ENCODE measurements at places on chromosomes 13 and 19.

DNA sequence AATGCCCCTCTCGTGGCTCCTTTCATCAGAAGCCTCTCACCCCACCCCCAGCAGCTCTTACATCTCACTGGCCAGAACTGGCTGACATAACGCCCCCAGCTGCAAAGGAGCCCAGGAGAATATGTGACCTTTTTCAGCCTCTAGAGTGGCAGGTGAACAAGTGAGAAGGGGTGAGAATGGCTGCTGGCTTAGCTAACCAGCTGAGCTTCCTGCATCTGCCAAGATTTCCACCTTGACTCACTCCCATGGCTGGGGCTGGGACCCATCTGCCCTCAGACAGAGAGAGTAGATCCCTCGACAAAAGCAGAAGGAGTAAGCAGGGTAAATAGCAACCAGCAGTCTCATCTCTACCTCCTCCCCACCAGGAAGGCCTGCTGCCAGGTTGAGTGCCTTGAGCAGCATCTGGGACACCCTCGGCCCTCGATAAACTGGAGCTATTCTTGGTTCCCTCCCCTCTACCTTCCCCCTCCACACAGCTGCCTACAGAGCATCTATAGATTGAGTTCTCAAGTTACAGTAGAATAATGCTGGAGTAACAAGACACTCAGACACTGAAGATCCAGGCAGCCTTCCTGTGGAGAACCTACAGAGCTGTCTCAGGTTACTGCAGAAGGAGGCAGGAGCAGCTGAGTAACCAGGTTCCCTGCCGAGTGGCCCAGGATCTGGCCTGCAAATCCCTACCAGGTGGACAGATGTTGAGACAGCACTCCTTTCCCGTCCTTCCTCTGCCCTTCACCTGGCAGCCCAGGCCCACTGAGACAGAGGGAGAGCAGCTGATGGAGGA, 15.5 kb downstream of the KASH5 start:
- no peak for DNase-seq

- no peak for DNase-seq
These were observed 681 bp downstream of the ZNF837 start for GRCh38 chr19:58380037-58380661.

GRCh38 chr19:31533114-31533513, 183.9 kb upstream of the TSHZ3 start:
- DNase-seq = no peak

- DNase-seq = no peak
These were observed 435.3 kb upstream of the NBEA start for GRCh38 chr13:34506796-34507195.

DNA sequence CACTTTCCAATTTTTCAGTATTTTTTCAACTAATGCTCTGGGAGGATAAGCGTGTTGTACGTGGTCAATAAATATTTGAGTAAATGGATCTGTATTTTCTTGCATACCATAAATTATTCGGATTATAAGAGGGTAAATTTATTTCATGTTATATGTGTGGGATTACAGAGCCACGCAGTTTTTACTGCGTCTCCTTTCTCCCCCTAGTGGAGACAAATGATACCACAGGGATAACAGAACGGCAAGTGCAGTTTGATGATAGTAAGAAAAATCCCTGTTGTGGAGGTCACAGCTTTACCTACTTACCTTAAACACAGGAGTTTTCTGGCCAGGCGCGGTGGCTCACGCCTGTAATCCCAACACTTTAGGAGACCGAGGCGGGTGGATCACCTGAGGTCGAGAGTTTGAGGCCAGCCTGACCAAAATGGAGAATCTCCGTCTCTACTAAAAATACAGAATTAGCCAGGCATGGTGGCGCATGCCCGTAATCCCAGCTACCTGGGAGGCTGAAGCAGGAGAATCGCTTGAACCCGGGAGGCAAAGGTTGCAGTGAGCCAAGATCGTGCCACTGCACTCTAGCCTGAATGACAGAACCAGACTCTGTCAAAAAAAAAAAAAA, 16.8 kb downstream of the MBD3L2B start:
- DNase-seq = no peak

DNA sequence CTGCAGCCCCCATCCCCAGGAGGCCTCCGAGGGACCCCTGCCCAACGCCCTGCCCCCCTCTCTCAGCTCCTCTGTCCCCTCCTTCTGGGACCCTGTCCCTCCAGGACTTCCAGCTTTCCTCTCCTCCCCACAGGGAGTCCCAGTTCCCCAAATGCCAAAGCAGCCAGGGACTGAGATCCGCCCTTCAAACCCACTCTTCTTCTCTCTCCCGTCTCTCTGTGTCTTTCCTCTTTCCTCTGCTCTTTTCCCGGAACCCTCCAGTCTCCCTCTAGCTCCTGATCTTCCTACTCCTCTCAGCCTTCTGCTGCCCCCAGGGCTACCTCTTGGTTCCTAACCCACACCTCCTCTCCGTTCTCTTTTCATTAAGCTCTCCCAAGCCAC, 377 bp downstream of the CA11 start:
- no peak for DNase-seq

GRCh38 chr13:41352935-41353840, 42.1 kb downstream of the NAA16 start:
- no peak for DNase-seq

GRCh38 chr19:35882114-35882832, 13.9 kb downstream of the APLP1 start:
- no peak for DNase-seq

DNA sequence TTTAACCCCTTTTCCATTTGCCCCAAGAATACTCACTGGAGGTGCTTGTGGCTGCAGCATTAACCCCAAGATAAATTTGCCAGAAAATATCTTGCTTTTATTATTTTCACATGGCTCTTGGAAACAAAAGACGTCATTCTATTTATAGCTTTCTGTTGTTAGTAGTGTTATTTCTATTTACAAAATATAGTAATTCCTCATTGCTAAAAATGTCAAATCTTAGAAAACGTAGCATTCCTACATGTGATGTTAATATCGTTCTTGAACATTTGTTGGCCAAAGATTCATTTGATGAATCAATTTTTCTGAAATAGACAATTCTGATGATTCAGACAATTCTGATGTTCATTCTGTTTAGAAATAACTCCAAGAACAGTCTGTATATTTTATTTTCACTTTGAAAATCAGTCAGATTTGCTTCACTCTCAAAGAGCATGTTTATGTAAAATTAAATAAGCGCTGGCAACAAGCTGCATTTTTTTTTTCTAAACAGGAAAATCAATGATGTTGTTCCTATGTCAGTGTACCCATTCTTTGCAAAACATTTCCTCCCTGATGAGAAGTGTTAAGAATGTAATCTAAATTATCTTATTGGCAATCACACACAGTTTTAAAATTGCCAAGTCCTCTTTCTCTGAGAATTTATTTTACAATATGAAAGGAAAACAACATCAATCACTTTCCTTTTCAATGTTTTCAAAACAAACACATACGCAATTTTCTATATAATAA, 334.0 kb downstream of the KCTD12 start:
- no peak for DNase-seq

GRCh38 chr13:50649211-50649610, 194.3 kb downstream of the DLEU7 start:
- DNase-seq = no peak

DNA sequence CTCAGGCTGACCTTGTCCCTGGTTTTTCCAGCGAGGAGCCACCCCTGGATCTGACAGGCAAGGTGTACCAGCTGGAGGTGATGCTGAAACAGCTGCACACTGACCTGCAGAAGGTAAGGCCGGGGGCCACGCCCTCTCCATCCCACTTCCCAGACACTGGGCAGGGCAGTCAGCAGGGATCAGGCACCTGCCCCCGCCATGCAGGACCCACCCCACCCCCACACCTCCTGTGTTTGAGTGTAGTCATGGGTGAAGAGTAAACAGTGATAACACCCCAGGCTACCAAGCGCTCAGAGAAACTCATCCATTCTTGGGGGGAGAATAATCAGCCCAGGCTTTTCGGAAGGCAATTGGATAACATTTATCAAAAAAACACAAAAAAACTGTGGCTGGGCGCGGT, 19.9 kb downstream of the DPF1 start:
- no peak for DNase-seq

- peak; percentile 71 for DNase-seq
These were observed 37.8 kb downstream of the TNFSF14 start for GRCh38 chr19:6632002-6632621.

GRCh38 chr13:27728271-27728670, 64.0 kb upstream of the GSX1 start:
- DNase-seq = no peak

DNA sequence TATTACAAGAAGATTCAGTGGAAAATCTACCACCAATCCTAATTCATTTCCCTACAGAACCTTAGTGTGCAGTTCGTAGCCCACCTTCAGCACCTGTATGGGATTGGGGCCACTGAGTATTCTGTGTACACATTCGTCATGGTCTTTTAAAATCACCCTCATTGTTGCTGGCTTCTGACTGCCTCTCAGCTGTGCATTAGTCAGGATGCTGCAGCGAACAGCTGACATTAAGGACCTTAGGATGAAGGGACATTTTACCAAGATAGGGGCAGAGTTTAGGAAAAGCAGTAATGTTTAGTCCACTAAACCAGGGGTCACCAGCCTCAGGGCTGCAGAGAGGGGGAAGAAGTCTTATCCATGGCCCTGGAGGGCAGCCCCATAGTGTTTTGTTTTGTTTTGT, 176.5 kb downstream of the COL4A1 start:
- DNase-seq = no peak

DNA sequence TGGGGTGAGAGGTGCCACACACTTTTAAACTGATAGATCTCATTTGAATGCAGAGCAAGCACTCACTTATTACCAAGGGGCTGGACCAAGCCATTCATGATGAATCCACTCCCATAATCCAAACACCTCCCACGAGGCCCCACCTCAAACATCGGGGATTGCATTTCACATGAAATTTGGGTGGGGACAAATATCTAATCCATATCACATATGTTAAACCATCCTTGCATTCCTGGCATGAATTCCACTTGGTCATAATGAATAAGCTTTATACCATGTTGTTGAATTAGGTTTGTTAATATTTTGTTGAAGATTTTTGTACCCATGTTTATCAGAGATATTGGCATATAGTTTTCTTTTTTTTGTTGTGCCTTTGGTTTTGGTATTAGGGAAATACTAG, 1198.7 kb upstream of the ATXN8OS start:
- DNase-seq = no peak

GRCh38 chr13:47959468-47960247, 41.4 kb downstream of the SUCLA2 start:
- DNase-seq = no peak

- DNase-seq = peak; percentile 60
These were observed 6.6 kb downstream of the EML2 start for GRCh38 chr19:45632468-45633196.

DNA sequence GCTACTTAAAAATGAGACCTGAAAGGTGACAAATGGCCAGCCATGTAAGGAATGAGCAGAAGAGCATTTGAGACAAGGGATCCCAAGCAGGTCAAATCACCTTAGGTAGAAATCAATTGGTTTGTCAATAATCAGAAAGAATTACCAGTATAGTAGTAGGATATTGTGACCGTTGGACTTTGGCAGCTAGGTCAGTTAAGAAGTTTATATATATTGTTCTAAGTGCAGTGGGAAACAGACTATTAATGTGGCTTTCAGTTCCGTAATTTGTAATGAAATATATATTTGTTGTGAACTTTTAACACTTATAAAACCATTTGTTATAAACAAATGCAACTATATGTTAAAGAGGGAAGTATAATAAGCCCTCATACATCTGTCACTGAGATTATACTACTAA, 807.9 kb upstream of the SPRY2 start:
- no peak for DNase-seq

- no peak for DNase-seq
These were observed 17.9 kb downstream of the ZNF114 start for GRCh38 chr19:48287748-48288147.

- no peak for DNase-seq
These were observed 10.3 kb downstream of the TBCB start for GRCh38 chr19:36125557-36125956.

GRCh38 chr19:5621311-5621944, 1.1 kb downstream of the SAFB2 start:
- no peak for DNase-seq

GRCh38 chr13:20033486-20033885, 75.0 kb downstream of the ZMYM2 start:
- no peak for DNase-seq

- DNase-seq = no peak
These were observed 49.6 kb upstream of the NFIC start for GRCh38 chr19:3316659-3317207.

- no peak for DNase-seq
These were observed 60.3 kb downstream of the TNFRSF19 start for GRCh38 chr13:23630349-23631093.

DNA sequence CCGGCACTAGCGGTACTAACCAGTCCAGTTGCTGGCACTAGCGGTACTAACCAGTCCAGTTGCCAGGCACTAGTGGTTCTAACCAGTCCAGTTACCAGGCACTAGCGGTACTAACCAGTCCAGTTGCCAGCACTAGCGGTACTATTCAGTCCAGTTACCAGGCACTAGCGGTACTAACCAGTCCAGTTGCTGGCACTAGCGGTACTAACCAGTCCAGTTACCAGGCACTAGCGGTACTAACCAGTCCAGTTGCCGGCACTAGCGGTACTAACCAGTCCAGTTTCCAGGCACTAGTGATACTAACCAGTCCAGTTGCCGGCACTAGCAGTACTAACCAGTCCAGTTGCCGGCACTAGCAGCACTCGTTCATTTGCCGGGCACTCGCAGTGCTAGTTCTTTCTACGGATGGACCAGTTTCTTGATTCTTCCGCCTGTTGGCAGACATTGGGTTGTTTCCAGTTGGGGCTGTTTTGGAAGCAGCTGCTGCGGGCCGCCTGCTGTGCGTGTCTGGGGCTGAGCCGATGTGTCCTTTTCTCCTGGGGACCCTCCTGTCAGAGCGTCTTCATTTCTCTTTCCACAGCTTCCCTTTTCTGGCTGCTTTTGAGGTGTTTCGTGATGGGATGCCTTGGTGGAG, 123.4 kb upstream of the MCF2L start:
- DNase-seq = no peak

GRCh38 chr19:49595819-49596404, 4.9 kb downstream of the PRR12 start:
- DNase-seq = no peak

- peak; percentile 52 for DNase-seq
These were observed 1.1 kb downstream of the ZNF850 start for GRCh38 chr19:36771261-36772231.

- no peak for DNase-seq
These were observed 144.8 kb downstream of the LIG4 start for GRCh38 chr13:108070491-108070890.

DNA sequence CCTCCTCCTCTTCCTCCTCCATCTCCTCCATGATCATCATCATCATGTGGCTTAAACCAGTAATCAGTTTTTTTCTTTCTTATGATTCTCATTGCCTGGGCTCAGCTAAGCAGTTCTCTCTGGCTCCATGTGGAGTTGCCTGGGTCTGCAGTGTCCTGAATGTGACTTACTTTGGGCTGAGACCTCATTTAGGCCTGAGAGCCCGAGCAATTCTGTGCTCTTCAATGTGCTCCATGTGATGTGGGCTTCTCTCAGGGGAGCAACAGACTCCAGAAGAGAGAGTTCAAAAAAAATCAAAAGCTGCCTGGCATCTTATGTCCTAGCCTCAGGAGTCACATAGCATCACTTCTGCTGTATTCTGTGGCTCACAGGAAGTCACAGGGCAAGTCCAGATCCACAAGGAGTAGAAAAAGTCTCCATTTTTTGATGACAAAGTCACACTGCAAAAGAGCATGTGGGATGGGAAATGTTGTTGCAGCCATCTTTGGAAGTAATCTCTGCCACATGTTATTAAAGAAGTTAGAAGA, 128.7 kb downstream of the MAB21L1 start:
- no peak for DNase-seq

- DNase-seq = no peak
These were observed 4.3 kb downstream of the SLC25A30 start for GRCh38 chr13:45413826-45414307.

GRCh38 chr13:98014766-98015165, 61.3 kb downstream of the IPO5 start:
- no peak for DNase-seq
